ENCODE measurements at places on chromosomes 13 and 19.

- no peak for DNase-seq
Observed at GRCh38 chr13:46687810-46688209, 109.2 kb downstream of the ESD start.

DNA sequence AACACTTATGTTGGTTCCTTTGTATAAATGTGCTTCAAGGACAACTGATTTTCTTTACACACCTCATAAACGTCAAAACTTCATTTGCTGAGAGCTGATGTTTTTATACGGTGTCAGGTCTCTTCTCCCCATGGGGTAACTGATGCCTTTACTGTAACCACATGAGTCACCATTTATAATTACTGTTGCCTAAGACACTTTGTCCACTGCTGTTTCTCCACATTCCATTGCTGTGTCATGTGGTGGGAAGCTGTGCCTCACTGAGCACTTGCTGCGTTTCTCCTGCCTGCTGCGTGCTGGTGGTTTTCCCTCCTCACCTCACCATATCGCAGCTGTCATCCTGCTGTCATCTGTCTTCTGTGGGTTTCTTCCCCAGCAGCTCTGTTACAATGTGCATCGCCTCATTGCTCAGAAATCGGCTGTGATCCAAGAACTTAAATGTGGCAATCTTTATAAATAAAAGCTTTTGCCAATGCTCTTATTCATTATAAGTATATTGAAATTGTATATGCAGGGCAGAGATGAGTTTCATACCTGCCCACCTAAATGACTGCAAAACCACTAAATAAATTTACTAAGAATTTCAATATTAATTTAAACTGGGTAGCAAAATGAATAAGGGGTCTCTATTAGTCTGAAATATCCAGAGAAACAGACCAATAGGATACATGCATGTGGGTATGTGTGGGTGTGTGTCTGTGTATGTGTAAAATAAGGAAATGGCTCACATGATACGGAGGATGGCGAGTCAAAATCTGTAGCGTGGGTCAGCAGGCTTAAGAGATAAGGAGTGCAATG is 547.0 kb upstream of the SLITRK5 start:
- peak; percentile 76 for DNase-seq

- no peak for DNase-seq
Observed at GRCh38 chr19:12939975-12940423, 1.6 kb downstream of the CALR start.

DNA sequence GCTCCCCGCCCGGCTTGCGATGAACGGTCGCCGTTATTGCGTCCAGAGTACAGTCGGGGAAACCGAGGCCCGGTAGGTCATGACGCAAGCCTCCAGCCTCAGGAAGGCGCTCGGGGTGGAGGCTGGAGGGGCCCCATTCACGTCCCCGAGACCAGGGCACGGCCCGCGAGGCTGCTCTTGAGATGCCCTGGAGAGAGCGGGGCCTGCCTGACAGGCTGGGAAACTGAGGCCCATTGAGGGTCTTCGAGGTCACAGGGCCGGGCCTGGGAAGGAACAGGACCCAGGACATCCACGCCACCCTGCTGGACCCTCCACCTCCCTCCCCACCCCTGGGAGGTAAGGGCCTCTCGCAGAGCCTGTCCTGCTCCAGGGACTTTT is 367 bp downstream of the NDUFS7 start:
- DNase-seq: no peak

DNA sequence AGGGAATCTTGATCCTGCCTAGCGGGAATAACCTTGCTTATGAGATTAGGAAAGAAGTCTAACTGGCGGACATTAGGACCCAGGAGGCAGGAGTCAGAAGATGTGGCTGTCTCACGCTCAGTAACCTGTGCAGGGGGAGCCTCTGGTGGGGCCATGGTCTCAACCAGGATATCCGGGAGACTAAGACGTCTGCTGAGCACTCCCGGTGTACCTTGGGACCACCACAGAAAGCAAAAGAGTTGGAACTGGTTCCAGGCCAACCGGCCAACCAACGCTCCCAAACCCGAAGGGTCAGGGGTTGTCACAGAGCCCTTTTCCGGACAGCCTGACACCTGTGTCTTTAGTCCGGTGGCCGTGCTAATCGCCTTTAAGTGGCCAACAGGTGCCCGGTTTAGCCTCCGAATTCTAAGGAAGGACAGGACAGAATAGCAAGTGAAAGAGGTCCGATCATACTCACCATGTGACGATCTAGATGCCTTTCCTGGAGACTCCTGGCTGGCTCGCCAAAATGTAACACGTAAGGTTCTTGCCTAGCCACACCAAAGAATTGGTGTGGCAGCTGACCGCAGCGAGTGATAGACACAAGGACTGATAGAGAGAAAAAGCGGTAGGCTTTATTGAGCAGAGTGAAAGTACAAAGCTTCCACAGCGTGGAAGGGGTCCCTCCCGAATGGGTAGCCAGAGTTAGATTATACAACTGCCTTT is 103.9 kb upstream of the DIAPH3 start:
- DNase-seq: no peak

DNA sequence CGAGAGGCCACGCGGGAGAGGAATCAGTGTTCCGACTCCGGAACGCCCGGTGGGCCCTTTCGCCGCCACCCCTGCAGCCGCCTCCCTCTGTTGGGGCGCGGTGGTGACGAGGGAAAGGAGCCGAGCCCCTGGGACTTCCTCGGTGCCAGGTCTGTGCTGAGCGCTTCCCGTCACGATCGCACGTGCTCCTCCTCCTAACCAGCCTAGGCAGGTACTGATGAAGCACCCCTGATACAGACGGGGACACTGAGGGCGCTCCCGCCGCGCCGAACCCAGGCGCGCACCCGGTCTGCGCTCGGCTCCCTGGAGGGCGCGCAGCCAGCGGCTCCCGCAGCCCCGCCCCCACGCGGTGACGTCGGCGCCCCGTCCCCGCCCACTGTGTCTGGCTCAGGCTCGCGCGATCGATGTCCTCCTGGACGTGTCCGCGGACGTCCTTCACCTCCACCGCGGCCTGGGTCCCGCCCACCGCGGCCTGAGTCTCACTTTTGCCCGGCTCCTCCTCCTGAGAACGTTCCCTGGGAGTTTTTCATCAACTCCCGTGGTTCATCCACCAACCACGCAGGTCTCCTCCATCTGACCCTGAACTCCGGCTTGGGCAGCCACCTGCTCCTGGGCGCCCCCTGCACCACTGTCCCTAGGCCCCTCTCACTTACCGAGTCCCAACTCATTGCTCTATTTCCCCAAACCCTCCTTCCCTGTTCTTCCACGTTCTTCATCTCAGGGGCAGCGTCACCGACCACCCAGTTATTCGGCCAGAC is 2.6 kb upstream of the KLK15 start:
- DNase-seq: peak; percentile 89

- peak; percentile 73 for DNase-seq
Observed at GRCh38 chr19:3620145-3620816, 6.3 kb downstream of the CACTIN start.

DNA sequence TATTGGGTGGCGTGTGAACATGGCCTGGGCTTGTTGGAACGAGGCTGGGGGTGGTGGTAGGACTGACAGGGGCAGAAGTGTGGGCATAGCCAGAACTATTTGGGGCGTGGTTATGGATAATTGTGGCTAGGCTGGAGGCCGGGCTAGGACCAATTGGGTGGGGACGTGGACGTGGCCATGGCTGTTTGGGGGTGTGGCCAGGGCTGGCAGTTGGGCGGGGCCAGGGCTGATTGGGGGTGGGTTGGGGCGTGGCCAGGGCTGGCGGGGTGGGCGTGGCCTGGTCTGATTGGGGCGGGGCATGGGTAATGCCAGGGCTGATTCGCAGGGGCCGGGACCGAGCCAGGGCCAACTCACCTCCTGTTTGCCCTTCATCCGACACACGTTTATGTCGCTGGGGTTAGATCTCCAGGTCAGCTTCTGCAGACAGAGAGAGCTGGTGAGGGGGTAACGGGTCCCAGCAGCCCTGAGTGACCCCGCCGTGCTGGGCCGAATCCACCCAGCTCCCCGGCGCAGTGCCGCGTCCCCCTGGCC is 2.8 kb downstream of the SEMA6B start:
- DNase-seq: no peak

DNA sequence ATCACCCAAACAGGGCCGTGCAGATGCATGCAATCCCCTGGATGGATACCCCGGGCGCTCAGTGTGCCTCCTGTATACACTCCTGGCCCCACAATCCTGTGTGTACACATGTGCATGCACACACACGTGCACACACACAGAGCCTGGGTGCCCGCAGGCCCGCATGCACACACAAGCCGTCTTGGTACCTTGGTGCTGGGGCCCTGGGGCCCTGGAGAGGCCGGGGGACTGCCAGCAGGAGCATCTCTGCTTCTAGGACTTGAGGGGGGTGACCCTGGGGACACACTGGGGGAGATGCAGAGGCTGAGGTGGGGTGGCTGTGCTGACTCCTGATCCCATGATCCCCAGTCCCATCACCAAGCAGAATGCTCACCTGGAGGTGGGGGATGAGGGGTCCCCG is 15.6 kb upstream of the EPOR start:
- DNase-seq: no peak

DNA sequence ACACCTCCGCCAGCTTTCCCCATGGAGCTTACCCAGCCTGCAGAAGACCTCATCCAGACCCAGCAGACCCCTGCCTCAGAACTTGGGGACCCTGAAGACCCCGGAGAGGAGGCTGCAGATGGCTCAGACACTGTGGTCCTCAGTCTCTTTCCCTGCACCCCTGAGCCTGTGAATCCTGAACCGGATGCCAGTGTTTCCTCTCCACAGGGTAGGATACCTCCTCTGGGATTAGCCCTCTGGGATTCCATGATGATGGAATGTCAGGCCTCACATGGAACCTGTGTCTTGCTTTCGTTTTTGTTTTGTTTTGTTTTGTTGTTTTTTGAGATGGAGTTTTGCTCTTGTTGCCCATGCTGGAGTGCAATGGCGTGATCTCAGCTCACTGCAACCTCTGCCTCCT is 1.9 kb downstream of the RFXANK start:
- DNase-seq: no peak

GRCh38 chr19:13430790-13431582 is 75.3 kb downstream of the CACNA1A start:
- DNase-seq: no peak

GRCh38 chr19:38736036-38736412 is 8.2 kb downstream of the CAPN12 start:
- DNase-seq: peak; percentile 71

DNA sequence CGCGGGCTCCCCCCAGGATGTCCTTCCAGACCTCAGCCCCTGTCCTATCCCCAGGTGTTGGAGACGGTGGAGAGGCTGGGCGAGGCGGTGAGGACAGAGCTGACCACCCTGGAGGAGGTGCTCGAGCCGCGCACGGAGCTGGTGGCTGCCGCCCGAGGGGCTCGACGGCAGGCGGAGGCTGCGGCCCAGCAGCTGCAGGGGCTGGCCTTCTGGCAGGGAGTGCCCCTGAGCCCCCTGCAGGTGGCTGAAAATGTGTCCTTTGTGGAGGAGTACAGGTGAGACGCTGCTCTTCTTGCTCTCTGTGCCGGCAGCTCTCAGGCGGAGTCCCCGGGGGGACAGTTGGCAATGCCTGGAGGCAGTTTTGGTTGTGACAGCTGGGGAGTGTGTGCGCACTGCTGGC is 6.9 kb downstream of the TTYH1 start:
- DNase-seq: no peak

Measured in kidney (tissue), 22 donors.